ENCODE measurements at places on chromosomes 2 and 18. TPM values are rescaled to one million over a fixed set of nuclear protein-coding genes. Genes with fewer than 3 reads are reported as not detected.

Gene COMMD1
- 27.0 TPM for total RNA-seq

Gene DAW1
- not detected for total RNA-seq

Gene IKZF2
- 28.7 TPM for total RNA-seq

Gene GDF7
- not detected for total RNA-seq

Gene SP100
- total RNA-seq, result 108 TPM

Gene VWC2L
- total RNA-seq, result not detected

Gene C2orf80
- total RNA-seq, result not detected

Gene TEX44
- not detected for total RNA-seq

Gene RRM2
- 368 TPM for total RNA-seq

Gene CMPK2
- total RNA-seq, result 4.5 TPM

Gene IL1RL1
- total RNA-seq, result 0.20 TPM

Gene COLEC11
- not detected for total RNA-seq

Gene CACNB4
- total RNA-seq, result 0.34 TPM

Gene POTEC
- total RNA-seq, result not detected

Gene OSR1
- total RNA-seq, result not detected

Gene CXCR4
- total RNA-seq, result 103 TPM

Gene PLA2R1
- not detected for total RNA-seq

Gene STARD7
- 149 TPM for total RNA-seq

Gene TNP1
- not detected for total RNA-seq

Gene NFATC1
- 98.3 TPM for total RNA-seq

Gene DNAJC5G
- not detected for total RNA-seq

Gene MAP2
- not detected for total RNA-seq

Measured in activated CD8-positive, alpha-beta T cell treated with anti-CD3 and anti-CD28 coated beads for 36 hours (primary cell).